ENCODE measurements at places on chromosomes 12 and 14.
A peak's percentile ranks its signal among the peaks of the same experiment; 100 is the strongest.

DNA sequence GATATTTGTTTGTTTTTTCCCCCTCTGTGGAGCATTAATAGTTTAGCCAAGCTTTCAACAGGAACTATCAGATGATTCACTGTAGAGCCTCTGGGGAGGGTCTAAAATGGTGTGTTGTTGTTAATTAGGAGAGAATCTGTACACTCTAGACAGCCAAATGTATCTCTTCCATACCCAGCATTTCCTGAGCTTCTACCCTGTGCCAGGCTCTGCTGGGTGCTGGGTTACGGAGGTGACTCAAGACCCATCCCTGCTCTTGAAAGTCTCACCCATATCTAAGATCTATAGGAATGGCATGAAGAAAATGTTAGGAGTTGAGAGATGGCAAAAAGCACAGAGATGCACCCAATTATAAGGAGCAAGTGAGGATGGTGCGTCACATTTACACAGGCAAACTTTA is 245.8 kb downstream of the C12orf75 start:
- DNase-seq, result no peak

DNA sequence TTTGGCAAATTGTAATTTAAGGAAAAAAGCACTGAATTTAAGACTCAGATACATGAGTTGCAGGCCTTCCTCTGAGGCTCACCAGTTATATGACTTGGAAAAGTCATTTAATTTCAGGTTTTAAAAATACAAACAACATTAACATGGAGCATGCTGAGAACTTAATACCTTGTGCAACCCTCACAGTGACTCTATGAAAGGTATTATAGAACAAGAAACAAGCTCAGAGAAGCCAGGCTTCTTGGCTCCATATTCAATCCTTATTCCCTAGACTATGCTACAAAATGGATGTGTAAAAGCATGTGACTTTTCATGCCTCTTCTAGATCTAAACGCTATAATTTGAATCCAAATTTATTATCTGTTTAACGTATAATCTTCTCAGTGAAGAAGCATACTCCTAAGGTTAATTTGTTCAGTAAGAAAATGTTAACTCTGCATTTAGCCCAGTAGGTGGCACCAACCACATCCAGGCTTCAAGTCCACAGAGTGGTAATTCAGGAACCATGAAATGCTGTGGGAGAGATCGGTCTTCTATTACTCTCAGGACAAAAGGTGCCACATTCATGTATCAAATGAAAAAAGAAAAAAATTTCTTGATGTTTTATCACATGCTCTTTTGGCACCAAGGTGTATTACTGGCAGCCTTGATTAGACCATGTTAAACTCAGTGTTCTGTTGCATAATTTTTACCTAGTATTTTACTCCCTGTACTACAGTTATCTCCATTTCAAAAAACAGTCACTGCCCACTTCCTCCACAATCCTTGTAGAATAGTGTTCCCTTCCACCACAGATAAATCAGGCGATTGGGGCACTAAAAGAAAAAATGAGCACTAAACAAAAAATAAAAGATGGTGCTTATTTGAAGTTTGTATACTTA is 9.3 kb downstream of the CCDC196 start:
- DNase-seq, result peak; percentile 19

GRCh38 chr12:65313719-65314317 is 35.3 kb downstream of the MSRB3 start:
- DNase-seq, result no peak

- no peak for DNase-seq
Observed at GRCh38 chr14:20799892-20800544, 2.6 kb downstream of the RNASE1 start.

DNA sequence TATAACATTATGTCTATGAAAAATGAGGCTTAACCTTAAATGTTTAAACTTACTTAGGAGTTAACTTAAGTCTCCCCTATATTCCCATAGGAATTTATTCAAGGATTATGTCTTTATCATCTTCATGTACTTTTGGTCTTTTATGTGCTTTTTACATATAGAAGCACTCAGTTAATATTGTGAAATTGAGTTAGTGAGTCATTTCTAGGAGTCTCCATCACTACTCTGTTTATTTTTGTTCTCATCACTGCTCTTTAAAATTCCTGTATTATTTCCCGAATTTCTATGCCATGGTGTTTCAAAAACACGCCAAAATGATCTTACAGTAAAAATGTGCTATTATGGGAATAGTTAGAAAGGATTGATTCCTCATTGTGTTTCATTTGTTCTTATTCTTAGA is 31.6 kb downstream of the TBC1D15 start:
- DNase-seq, result no peak

- no peak for DNase-seq
Observed at GRCh38 chr12:132454193-132454932, 35.6 kb upstream of the FBRSL1 start.

DNA sequence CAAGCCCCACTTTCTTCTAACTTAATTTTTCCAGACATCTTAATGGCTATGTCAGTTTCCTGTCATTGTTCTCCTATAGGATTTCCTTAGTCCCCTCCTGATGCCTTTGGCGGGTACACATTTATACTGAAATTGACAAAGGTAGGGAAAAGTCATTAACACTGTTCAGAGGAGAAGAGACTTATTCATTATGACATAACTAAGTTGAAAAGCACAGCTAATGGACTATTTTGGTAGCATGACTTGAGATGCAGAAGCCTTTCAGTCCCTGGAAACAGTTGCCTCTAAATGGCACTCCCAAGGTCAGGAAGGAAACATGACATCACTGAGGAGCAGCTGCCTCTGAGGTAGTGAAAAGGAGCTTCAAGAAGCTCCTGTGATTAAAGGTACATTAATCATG is 317.5 kb upstream of the KITLG start:
- no peak for DNase-seq

DNA sequence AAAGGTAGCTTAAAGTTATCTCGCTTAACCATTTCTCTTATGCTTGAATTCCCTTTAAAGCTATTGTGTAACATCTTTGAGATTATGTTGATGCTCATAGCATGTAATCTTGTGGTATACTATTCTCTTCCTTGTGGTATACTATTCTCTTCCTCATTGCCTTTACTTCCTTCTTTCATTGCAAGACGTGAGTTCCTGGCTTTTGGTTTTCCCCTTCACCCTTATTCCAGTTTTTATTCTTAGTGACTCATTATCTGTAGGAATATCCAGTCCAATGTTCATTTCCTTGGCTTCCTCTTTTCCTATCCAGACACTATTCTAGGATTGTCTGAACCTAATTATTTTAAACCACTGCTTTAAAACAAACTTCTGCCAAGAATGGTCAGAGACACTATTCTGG is 564.0 kb downstream of the CCER1 start:
- no peak for DNase-seq
